Pancreas (tissue), 10 donors: ENCODE measurements at places on chromosomes 6 and 20.
A peak's percentile ranks its signal among the peaks of the same experiment; 100 is the strongest.

DNA sequence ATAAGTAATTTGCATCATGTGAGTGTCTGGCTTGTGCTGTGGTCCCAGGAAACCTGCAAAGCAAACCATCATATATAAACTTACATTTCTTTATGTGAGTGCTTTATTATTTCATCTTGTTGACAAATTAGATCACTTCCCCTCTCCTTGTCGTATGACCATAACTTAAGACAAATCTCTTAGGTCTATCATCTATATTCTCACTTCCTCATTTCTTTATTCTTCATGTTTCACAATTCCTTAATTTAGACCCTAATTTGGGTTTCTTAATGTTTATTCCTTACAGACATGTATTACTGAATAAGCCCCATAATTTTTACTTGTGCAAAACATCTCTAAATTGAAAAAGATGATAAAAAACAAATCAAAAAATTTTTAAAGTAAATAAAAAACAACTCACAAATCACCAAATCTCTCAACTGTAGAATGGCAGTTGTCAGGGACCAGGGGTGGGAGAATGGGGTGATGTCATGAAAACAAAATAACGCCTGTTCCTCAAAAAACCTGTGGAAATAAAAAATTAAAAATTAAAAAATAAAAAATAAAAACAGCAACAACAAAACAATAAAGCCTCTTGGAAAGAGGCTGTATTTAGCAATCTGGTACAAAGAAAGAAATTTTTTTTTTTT is 49.5 kb upstream of the FBXO30 start:
- no peak for DNase-seq

GRCh38 chr6:106972500-106972899 is 2.0 kb downstream of the CD24 start:
- peak; percentile 54 for DNase-seq

GRCh38 chr6:153215242-153215641 is 84.2 kb upstream of the RGS17 start:
- no peak for DNase-seq

DNA sequence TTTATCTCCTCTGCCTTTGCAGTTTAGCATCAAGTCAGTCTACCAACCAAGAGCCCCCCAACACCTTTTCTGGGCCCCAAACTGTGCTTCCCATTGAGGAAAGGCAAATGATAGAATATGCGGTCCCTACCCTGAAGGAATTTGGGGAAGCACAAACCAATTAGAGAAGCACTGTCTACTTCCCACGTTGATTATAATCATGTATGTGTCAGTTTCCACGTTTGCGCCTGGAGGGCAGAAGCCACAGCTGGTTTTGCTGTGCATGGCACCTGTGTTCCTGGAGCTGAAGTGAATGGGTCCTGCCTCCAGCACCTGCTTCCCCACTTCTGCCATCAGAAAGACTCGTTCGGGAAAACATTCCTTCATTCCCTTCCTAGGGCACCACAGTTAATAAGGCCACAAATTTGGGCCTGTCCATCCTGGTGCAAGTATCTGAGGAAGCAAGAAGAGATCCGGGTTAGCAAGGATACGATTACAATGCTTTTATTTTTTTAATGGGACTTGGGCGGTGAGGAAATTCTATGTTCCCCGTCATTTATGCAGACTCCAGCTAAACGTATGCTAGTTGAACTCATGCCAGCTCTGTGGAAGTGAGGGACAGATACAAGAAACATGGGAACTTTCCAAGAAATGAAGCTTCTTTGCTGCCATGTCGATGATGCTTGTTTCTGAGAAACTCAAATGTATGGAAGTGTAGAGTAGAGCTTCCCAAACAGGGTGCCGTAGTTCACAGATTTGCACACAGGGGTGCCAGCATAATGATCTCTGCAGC is 333.5 kb downstream of the NRN1 start:
- no peak for DNase-seq

DNA sequence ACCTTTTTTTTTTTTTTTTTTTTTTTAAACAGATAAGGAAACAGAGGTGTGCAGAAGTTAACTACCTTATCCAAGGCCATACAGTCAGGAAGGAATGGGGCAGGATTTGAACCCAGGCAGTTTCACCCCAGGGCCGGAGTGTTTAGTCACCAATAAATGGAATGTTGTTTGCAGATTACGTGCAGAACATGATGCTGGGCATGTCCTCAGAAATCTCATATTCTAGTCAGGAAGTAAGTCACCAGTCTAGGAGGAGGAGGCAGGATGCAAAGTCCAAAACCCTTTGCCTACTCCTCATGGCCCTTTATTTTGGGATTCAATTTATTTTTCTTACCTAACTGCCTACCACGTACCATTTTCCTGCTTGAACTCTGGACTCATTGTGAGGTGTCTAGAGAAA is 57.1 kb upstream of the LRRC1 start:
- no peak for DNase-seq

- no peak for DNase-seq
These were observed 55.2 kb downstream of the KCNQ2 start for GRCh38 chr20:63417097-63417737.

DNA sequence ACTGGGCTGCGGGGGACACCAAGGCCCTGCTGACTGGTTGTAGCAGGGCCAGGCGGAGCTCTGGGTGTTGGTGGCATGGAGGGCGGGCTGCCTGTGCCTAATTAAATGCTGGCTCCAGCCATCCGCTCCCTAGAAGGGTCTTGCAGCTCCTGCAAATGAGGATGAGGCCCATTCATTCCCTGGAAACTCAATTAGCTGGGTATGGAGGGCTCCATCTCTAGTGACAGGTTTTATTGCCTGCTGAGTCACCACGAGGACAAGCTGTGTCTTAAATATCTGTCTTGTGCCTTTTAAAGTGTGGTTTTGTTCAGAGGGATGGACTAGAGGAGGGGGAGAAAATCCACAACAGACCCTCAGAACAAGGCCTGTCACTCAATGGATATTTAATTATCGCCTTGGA is 60.9 kb downstream of the SULF2 start:
- DNase-seq: no peak

DNA sequence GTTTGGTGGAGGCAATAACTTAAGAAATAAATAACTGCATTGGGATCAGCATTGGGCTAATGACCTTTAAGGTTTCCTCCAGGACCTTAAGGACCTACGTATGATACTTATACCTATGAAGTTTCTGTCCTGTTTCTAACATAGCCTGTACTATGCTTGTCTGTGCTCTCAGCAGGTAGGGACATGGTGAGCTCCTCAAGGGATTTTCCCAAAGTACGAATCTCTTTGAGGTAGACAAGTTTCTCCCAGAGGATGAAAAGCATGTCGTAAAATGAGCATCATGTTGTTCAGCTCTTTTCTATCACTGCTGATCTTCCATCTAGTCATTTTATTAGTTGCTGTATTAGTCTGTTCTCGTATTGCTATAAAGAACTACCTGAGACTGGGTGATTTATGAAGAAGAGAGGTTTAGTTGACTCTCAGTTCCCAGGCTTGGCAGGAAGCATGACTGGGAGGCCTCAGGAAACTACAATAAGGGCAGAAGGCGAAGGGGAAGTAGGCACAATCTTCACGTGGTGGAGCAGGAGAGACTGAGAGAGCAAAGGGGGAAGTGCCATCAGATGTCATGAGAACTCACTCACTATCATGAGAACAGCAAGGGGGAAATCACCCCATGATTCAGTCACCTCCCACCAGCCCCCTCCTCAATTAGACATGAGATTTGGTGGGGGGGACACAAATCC is 77.8 kb upstream of the TGM3 start:
- DNase-seq: no peak

- DNase-seq: no peak
These were observed 627.3 kb downstream of the UTRN start for GRCh38 chr6:144912474-144912873.

GRCh38 chr20:62345681-62346370 is 21.3 kb downstream of the LAMA5 start:
- DNase-seq: no peak

DNA sequence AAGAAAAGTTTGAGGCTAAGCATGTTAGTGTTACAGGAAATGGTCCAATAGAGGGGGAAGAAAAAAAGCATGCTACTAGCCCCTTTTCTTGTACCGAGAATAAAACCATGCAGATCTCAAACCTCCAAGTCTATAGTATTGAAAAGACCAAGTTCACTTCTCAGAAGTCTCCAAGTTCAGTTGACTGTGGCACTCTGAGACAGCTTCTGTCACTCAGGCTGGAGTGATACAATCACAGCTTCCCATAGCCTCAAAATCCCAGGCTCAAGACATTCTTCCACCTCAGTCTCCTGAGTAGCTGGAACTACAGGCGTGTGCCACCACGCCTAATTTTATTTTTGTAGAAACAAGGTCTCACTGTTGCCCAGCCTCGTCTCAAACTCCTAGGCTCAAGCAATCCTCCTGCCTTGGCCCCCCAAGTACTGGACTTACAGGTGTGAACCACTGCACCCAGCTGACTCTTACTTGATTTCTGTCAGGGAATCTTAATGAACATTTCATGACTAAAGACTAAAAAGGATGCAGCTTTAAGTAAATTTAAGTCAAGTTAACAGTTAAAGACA is 16.2 kb downstream of the C6orf62 start:
- no peak for DNase-seq

DNA sequence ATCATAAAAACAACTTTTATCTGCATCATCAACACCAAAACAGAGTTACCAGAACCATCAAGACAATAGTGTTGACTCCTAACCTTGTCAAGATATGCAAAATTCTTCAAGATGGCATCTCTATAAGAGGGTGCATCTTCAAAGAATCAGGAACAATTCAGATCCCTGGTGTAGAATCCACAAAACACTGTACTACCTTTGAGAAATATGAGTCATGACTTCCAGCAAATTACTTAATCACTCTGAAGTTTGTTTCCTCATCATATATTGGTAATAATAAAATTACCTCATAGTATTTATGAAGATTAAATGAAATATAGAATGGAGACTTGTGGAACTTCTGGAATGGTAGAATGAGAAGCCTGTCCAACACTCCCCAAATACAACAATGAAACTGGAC is 221.3 kb upstream of the SUPT3H start:
- no peak for DNase-seq

DNA sequence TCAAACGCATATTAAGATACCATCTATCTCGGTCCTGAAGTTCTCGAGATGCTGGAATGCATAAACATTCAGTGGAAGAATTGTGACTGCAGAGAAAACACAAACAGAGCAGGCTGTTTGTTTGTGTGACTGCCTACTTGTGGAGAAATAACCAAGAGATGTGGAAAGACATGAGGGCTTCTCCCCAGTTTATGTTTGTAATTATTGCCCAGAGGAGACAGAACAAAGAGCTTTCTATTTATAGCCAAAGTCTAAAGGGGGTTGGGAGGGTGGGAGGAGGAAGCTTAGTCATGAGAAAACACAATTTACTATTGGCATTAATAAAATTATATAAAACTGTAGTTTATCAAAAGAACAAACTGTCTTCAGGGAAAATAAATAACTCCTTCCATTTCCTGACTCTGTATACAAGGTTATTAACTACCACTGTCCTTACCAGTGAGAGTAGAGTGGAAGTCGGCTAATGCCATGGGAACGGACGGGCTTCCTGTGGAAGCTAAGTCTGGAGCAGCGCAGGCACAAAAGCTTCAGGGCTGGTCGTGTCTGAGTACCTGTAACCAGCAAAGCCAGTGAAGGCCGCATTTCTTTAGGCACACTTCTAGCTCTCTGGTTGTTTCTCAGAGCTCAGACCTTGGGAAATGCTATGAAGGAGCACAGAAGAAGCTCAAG is 200.2 kb upstream of the SUPT3H start:
- DNase-seq: no peak

DNA sequence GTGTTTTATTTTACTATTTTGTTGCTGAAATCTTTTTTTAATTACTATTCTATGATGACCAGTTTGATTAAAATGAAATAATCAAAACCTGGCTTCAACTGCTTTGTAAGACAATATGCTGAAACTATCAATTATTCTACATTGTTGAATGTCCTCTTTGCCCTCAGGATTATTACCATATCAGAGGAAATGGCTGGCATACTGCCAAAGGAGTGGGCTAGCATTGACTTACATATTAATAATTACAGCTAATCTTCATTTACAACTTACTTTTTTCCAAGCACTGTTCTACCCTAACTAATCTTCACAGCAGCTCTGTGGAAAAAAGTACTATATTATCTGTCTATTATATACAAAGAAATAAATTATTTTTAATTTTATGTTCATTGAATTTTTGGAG is 560.5 kb downstream of the BCKDHB start:
- no peak for DNase-seq

GRCh38 chr6:155985660-155986138 is 530.1 kb upstream of the NOX3 start:
- DNase-seq: no peak

DNA sequence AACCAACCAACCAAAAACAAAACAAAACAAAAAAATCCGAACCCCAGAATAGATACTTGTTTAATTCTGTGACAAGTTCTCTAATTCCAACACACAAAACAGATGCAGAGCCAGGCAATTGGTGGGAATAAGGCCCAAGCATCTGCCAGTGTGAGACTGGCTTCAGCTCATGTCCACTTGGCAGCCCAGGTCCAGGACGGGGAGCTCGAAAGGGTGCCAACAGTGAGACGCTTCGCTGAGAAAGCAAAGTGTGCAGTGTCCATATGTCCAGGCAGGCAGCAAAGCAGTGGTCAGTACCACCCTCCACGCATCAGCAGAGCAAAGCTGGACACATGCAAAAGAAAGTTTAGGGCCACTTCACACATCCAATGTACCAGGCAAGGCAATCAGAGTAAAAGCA is 102.9 kb downstream of the RALGAPA2 start:
- DNase-seq: no peak

- DNase-seq: no peak
These were observed 54.9 kb downstream of the LY86 start for GRCh38 chr6:6643398-6643797.

- DNase-seq: no peak
These were observed 72.2 kb downstream of the SCAF8 start for GRCh38 chr6:154805288-154805911.

GRCh38 chr6:52102405-52102804 is 15.0 kb upstream of the PKHD1 start:
- no peak for DNase-seq

GRCh38 chr6:122568797-122569221 is 41.4 kb upstream of the PKIB start:
- no peak for DNase-seq

DNA sequence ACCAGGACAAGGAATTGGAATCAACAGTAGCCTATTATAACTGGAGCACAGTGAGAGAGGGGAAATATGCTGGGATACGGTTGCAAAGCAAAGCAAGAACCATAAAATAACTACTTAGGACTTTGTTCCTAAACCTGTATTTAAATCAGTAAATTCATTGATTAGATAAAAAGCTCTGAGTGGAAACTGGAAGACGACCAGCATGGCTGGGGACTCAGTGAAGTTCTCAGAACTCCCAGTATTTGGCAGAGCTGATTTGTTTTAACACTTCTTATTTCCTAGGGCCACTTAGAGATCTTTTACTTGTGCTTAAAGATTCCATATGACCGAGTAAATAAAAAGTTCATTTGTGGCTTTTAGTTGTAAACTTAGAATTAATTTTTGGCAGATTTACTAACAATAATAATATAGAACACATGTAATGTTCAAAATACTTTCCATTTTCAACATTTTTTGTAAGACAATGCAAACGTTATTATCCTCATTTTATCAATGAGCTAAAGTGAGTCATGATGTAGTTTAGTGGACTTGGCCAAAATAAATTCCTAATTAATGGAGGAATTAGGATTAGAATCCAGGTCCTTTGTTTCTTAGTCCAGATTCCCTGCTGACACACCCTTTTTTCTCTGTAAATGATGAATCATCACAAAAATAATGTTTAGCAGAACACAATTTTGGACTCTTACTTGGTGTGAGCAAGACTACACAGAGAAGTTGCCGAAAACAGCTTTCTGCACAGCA is 392.9 kb downstream of the GJA1 start:
- no peak for DNase-seq

- DNase-seq: no peak
These were observed 48.4 kb downstream of the MAP3K7 start for GRCh38 chr6:90538278-90539046.
